ENCODE measurements at places on chromosomes 1 and 21.
A peak's percentile ranks its signal among the peaks of the same experiment; 100 is the strongest.

DNA sequence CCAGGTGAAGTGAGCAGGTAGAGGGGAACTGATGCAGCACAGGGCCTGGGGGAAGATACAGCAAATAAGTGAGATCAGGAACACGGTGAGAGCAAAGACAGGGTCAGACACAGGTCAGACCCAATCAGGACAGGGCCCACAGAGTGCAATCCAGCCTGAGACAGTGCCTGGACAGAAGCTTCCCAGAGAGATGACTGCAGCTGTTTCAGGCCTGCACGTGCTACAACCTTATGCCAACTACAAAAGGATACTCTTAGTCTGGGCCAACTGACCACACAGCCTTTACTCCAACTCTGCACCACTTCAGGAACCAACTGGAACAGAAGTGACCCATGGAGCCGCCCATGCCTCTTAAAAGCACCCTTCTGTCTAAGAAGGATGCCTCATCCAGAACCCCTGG, 228.0 kb downstream of the TOMM20 start:
- no peak for DNase-seq

DNA sequence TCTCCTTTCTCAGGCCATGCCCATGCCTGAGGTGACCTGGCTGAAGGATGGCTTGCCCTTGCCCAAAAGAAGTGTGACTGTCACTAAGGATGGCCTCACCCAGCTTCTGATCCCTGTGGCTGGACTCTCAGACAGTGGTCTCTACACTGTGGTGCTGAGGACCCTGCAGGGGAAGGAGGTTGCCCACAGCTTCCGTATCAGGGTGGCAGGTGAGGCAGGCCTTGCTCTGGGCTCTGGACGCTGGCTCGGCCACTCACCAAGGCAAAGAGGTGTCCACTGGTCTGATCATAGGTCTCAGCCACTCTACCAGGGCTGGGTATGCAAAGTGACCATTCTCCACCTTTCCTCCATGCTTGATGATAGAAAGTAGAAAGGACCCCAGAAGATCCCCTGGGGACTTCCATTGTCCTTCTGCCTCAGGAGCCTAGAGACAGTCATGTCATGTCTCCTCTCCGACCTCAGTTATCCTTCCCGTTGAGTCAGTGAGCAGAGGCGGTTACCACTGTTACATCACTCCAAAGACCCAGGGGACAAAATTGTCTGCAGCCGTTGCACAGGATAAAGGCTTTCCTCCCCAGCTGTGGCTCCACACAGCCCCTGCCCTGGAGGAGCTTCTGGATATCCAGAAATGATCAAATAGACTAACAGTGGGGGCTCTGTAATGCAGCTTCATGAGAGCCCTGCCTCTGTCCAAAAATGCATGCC, 34.2 kb downstream of the IGFN1 start:
- DNase-seq = no peak

DNA sequence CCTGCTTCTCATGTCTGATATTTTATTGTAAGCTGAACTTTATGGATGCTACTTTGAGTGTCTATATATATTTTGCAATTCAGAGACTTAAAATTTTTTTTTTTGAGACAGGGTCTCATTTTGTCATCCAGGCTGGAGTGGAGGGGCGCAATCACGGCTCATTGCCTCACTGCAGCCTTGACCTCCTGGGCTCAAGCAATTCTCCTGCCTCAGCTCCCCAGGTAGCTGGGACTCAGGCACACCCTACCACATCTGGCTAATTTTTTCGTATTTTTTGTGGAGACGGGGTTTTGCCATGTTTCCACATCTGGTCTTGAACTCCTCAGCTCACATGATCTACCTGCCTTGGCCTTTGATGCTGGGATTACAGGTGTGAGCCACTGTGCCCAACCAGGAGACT, 8.4 kb downstream of the ZYG11A start:
- DNase-seq = no peak

DNA sequence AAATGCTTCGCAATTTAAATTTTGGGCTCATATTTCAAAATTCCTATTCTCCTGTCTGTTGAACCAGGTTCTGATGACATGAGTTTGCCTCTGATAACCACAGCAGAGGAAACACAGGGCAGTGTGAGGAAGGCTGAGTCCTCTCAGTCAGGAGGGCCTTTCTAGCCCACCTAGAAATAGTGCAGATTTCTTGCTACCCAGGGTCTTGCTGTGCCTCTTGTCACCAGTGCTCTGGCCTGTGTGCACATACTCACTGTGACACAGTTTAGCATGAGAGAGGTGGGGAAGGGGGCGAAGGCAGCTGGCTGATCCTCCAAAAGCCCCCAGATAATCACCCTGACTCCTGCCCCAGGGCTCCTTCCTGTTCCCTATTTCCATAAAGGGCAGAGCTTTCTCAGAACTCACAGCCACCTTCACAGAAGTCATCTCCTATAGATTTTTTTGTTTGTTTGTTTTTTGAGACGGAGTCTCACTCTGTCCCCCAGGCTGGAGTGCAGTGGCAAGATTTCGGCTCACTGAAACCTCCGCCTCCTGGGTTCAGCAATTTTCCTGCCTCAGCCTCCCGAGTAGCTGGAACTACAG, 23.7 kb downstream of the ERRFI1 start:
- no peak for DNase-seq

GRCh38 chr1:39484564-39484963, 6.9 kb upstream of the BMP8A start:
- no peak for DNase-seq

DNA sequence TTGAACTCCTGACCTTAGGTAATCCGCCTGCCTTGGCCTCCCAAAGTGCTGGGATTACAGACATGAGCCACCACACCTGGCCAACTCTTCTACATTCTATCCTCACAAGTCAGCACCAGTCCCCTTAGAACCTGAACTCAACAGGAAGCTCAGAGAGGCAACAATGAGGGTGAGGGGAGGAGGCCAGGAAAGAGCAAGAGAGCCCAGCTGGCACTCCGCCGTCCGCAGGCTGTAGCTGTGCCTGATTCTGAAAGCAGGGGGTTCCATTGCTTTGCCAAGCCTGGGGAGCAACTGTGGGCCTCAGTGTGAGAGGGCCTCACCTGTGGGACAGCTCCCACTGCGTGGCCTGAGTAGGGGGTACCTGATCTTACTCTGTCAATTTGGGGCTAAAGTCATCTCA, 18.7 kb downstream of the STK40 start:
- DNase-seq = no peak

DNA sequence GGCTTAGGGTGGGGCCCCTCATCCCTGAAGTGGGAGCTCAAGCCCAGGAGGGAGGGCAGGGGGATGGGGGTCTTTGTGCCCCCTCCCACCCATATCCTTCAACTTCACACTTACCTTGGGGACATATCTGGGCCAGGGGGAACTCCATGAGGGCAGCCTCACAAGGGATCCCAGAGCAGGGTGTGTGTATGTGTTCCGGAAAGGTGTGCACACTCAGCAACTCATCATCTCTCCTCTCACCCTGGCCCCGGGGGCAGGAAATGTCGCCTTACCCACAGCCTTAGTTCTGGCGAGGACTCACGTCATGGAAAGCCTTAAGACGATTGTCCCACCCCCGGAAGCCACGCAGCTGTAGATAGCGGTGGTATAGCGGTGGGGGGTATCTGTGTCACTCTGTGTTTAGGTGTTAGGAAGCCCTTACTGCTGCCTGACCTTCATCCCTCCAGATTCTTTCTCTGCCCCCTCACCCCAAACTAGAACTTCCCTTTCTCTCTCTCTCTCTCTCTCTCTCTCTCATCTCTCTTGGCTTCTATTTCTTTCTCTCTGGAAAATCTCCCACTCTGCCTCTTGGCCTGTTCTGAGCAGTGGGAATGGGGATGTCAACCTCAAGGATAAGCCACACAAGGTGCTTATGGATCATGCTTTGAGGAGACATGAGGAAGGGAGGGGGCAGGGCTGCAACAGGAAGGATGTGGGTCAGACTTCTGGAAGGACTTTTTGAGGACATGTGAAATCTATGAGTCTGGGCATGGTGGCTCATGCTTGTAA, at the start of gene SH2D2A:
TSS of gene SH2D2A (minus strand) at position 288 of the 768 bp plus-strand sequence. CDS start at position 148, 140 bp downstream.
- peak; percentile 90 for DNase-seq

DNA sequence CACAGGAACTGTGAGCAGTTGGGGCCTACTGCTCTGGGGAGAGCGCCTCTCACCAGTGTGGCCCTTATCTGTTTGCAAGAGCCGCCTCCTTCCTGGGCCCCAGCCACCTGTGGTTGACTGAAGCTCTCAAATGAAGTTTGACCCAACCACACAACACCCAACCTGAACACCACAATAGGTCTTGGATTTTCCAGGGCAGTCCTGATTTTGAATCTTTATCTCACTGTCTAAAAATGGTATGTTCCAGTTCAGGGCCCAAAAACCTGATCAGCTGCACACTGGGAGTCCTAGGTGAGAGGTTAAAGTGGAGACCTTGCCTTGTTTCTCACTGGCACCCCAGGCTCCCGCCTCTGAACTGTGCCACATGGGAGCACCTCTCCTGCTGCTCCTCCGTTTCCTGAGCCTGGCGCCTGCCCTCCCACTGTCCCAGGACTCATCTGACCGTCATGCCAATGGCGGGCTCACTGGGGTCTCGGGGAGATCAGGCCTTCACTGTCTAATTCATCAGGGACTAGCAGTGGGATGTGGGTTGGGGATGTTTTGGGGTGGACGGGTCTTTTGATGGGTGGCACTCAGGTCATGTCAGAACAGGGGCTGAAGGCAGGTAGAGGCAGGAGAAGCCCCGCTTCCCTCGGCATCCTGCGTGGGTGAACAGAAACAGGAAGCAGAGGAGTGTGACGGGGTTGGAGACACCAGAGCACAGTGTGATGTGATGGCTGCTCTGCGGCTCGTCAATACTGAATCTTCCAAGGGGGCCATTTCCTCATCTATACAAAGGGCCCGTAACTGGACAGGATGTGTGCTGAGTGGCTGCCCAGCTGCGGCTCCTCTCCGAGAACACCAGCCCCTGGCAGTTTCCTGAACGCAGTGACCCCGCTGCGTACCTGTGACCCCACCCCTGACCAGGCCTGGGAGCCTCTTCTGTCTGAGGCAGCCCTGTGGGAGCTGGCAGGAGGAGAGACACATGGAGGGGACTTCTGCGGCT, 59.6 kb upstream of the ITPKB start:
- DNase-seq = peak; percentile 67

GRCh38 chr21:44263221-44263760, 1.6 kb upstream of the DNMT3L start:
- DNase-seq = no peak

DNA sequence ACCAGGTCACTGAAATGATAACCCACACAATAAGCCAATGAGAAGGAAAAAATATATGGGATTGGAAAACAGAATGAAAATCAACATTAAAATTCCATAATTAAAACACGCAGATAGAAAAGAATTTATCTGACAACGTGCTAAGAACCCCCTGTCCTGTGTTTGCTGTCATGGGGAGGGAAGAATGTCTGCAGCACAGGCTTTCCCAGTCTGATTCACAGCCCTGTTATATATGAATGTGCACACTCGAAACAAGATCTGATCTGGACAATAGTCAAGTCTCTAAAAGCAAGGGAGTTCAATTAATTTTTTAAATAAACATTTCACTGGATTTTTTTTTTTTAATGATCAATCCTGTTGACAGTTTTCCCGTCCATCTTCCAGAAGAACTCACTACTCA, 220.0 kb downstream of the RERE start:
- DNase-seq = no peak

- no peak for DNase-seq
These were observed 64.8 kb downstream of the TP53BP2 start for GRCh38 chr1:223780949-223781348.

DNA sequence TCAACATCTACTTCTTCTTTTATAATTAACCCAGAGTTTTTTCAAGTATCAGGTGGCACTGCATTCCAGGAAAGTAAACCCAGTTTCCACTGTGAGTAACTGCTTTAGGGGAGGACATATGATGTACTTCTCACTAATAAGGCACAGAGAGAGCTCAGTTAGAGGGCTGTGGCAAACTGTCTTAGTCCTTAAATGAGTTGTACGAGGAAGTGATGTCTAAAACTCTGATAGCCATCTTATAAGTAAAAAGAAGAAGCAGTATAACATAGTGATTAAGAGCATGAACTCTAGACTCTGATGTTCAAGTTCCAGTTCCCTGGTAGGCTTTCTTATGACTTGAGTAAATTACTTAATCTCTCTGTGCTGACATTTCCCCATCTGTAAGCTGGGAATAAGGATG, 58.7 kb upstream of the PTGS2 start:
- DNase-seq = no peak

DNA sequence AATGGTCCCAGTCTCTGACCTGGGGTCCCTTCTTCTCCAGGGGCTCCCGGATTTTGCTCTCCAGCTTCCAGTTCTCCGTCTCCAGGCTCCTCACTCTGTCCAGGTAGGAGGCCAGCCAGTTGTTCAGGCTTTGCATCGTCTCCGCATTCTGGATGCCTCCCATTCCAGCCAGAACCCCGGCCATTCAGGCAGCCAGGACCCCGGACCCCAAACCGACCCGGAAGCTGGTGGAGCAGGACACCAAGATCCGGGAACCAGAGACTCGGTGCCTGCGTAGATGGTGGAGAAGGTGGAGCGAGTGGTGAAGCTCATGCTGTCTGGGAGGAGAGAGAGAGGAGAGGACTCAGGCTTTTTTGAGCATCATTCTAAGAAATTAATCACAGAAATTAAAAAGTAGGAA, 572.4 kb upstream of the NCAM2 start:
- DNase-seq = no peak

DNA sequence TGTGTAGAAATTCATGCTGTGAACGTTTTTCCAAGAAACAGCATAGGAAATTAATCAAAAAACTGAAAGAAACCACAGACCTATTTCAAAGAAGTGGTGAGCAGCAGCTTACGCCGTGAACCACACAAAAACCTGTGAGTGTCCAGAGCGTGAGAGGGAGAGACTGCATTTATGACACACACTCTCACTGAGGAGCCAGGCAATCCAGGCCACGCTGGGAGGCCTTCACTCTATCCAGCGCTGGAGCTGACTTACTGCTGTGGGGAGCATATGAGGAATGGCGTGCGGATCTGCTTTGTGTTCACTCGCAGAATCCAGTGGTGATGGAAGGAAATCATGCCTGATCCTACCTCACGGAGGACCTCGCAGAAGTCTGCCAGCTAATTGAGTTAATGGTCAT, 12.7 kb downstream of the ADAMTS1 start:
- no peak for DNase-seq

DNA sequence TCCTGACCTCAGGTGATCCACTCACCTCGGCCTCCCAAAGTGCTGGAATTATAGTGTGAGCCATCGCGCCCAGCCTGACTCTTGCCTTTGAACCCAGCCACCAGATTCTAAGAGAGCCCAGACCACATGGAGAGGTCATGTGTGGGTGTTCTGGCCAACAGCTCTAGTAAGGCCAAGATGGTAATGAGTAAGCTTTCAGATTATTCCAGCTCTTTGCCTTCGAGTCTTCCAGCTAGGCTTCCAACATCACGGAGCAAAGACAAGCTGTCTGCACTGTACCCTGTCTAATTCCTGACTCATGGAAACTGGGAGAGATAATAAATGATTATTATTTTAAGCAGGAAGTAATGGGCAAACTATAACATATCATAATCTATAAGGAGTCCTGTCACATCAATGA, 14.8 kb upstream of the ZFP69B start:
- DNase-seq = no peak

GRCh38 chr1:213571419-213571818, 416.4 kb upstream of the PROX1 start:
- no peak for DNase-seq

DNA sequence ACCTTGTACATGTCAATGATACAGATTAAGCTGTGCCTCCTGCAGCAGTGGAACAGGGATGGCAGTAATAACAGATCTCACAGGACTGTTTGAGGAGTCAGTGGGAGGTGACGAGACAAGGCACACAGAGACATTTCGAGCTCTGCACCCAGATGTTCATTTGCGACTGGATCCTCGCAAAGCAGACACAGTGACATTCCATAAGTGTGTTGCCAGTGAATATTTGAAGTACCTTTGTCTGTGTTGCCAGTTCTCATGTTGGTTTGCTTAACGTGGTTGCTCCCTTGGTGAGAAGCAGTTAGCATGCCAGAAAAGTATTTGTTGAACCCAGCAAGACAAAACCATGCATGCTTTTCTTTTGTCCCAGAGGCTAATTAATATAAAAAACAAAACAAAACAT, 67.0 kb downstream of the NID1 start:
- no peak for DNase-seq

All from activated T-cell treated with anti-CD3 and anti-CD28 coated beads, Interleukin-2, amount 50 U/mL, for 1 hour (primary cell).